ENCODE measurements at places on chromosomes 4 and X.

DNA sequence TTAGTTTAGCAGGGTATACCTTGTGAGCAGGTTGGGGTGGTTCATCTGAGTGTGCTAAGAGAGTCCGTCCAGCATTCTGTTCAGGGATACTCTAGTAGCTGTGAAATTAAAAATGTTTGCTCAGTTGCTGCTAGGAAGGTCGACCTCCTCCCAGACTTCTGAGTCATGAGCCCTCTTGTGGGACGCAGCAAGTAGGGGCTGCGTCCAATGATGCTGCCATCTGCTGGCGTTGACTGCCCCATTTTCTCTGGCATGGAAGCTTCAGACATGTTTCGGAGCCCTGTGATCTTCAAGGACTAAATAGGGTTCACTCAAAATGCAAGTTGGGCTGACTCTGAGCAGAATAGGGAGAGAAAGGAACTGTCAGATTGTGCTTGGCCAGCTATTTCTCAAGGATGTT is 201.0 kb upstream of the ARSJ start:
- DNase-seq = peak; percentile 2

GRCh38 chr4:62544428-62544827 is 1344.3 kb downstream of the ADGRL3 start:
- no peak for DNase-seq

- DNase-seq = no peak
Measured at GRCh38 chrX:45196701-45197100, 4.0 kb downstream of the DIPK2B start.

DNA sequence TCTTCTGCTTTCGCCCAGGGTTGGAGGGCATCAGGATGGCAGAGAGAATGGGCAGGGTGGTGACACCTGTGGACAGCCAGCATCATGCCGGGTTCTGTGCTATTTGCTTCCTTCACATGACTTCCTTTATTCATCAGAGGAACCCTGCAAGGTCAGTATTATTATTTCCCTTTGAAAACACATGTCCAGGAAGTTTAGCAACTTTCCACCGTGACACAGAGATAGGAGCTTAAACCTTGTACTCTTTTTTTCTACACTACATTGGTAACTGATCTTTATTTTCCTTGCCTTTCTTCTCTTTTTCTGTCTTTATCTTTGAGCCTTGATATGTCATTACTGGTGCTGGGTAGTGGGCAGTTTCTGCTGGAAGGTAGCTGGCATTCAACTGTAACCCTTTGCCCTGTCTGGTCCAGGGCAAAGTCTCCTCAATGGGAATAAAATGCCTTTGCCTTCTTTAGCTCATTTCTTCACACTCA is 5.0 kb upstream of the MGST2 start:
- no peak for DNase-seq

- no peak for DNase-seq
Measured at GRCh38 chr4:155496294-155496626, 119.5 kb upstream of the MAP9 start.

GRCh38 chr4:151294833-151295496 is 18.0 kb downstream of the PRSS48 start:
- DNase-seq = no peak

DNA sequence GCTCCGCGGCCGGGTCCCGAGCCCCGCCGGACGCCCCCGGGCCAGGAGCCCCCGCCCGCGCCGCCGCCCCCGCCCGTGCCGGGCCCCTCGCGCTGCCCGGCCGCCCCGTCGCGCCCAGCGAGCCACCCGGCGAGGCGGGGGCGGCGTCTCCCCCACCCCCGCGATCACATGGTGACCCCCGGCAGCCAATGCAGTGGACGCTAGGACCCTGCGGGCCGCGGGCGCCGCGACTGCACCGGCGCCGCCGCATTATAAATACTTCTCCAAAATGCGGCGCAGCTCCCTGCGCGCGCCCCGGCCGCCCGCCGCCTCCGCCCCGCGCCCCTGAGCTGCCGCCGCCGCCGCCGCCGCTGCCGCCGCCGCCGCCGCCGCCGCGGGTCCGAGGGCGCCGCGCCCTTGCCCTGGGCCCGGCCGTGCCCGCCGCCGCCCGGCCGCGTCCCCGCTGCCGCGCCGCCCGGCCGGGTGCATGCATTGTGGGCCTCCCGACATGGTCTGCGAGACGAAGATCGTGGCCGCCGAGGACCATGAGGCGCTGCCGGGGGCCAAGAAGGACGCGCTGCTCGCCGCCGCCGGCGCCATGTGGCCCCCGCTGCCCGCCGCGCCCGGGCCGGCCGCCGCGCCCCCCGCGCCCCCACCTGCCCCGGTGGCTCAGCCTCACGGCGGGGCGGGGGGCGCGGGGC is at the start of gene NAT8L:
TSS of gene NAT8L (plus strand) at position 282 of the 680 bp plus-strand sequence. CDS start at position 467, 185 bp downstream.
- no peak for DNase-seq

DNA sequence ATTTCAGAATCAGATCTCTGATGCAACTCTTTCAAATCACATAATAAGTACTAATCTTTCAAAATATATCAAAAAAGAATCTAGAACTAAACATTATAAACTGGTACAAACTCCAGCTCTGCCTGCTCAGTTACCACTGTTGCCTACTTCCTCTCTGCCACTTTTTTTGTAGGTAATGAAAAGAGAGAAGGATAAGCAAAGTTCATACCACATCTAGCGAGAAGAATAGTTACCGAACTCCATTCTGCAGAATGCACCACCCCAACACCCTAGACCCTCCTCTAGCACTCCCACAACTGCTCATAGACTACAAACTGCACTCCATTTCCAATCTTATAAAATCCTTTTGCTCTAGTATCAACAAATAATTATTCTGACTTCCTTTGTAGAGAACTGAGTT is 19.7 kb upstream of the LRBA start:
- DNase-seq = no peak

GRCh38 chrX:134406356-134407064 is 53.5 kb upstream of the HPRT1 start:
- DNase-seq = no peak

GRCh38 chrX:34656842-34657725 is at the start of gene TMEM47:
Gene TMEM47, minus strand, starts transcription at chrX:34657285. Its CDS starts 256 bp downstream, at chrX:34657029.
- DNase-seq = no peak

- no peak for DNase-seq
Measured at GRCh38 chrX:40304115-40304514, 206.4 kb upstream of the BCOR start.

GRCh38 chr4:22201256-22201655 is 252.7 kb upstream of the KCNIP4 start:
- no peak for DNase-seq

GRCh38 chr4:54545663-54546424 is 111.9 kb upstream of the KIT start:
- DNase-seq = no peak

GRCh38 chr4:78059938-78060337 is 2.8 kb downstream of the FRAS1 start:
- DNase-seq = no peak

DNA sequence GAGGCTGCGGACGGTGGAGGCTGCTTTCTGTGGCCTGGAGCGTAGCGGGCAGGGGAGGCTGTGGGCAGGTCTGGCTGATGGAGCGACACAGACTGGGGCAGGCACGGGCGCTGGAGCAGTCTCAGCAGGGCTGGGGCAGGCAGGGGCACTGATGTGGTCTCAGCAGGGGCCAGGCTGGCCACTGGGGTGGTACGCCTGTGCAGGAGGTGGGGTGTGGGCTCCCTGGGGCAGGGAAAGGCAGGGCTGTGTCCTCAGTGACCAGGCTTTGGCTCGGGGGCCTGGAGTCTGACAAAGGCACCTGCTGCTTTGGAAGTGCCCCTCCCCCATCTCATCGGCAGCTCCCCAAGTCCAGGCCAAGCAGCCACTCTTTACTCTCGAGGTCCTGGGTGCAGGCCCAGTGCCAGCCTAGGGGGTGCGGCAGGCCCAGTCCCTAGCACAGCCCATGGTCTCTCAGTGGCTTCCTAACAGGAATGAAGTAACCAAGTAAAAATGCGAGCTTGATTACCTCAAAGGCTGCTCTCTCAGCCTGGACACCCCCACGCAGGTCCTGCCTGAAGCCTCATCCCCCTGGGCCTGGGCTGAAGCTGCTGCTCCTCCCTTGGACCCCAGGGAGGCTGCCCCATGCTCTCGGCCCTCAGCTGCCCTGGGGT is 55.5 kb downstream of the ADRA2C start:
- no peak for DNase-seq

DNA sequence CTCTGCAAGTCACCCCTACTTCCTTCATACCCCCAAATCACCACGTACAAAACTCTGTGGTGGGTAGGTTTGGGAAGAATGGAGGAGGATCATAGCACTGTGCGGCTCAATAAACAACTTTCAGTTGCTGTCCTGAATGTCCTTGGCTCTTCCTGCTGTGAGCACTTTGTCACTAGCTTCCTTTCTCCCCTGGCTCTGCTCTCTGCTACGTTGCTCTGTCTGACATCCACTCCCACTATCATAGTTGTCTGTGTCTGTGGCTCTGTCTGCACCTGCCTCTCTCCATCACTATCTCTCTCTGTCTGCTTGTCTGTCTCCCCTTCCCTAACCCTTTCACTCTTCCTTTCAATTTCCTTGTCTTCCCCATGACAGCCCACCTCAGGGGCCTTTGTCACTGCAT is 21.2 kb upstream of the SMPX start:
- no peak for DNase-seq

DNA sequence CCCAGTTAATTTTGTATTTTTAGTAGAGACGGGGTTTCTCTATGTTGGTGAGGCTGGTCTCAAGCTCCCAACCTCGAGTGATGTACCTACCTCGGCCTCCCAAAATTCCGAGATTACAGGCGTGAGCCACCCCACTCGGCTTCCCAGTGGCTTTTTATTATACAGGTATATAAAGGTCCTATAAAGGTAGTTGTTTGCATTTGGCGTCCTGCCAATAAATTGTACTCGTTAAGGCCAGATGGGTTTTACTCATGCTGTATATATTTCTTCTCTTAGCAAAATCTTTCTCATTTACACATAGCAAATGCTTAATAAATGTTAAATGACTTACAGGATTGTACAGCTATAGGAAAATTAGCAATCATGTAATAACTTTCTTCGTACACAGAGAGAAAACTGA is 6.9 kb downstream of the SHROOM3 start:
- no peak for DNase-seq

DNA sequence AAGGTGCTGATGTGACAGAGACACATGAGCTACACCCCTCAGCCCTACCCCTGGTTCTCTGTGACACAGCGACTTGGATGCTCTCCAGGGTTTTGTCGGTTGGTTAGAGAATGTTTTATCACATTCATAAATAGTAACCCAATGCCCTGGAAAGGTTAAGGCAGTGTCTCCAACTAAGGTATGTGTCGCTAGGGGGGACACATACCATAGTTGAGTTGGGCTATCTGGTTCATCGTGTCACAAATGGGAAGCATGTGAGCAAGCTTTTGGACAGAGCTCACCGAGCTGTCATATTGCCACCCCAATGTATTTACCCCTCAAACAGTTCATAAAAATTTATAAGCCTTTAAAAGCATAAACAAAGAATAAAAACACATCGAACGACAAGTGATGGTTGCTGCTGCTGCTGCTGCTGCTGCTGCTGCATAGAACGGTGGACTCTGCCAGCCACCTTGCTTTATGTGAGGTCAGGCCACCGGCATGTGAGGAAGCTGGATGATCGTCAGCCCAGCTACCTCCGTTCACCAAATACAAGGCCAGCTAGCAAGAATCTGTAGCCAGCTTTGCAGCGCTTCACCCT is 55.9 kb downstream of the STOX2 start:
- DNase-seq = no peak

DNA sequence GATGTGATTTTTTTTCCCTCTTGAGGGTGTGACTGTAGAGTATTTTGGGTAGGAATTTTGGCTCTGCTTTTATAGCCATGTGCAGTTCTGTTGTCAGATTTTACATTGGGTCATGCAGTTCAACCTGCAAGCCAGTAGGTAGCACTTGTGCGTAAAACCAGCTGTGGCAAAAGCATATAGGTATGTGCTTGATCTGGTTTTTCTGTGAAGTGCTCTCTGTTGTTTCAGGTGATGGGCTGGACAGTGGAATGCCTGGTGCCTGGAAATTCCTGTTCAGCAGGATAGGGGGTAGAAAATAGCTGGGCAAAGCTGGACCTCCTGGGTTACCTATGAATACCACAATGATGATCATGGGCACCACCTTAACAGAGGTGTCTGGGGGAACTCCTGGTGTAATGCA is 584.2 kb upstream of the PCDH10 start:
- DNase-seq = no peak

- DNase-seq = no peak
Measured at GRCh38 chrX:79369871-79370270, 2.7 kb upstream of the ITM2A start.

- DNase-seq = no peak
Measured at GRCh38 chrX:110403441-110404238, 45.0 kb downstream of the RTL9 start.

GRCh38 chr4:90025248-90025647 is 101.9 kb upstream of the CCSER1 start:
- DNase-seq = no peak

DNA sequence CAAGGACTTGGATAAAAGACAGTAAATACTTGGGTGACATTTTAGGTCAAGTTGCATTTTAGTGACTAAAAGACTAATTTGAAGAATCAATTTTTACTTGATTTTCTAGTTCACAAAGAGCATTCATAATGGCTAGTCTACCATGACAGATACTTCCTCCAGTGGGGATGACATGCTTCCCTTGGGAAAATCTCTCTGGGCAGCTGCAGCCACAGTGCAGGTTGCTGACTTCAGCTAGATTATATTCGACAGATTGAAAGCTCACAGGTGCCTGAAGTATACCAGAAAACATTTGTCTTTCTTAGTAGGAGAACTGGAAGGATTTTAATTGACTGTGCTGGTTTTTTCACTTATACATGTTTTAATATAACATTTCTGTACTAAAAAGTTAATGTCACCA is 209.6 kb upstream of the MAGEB2 start:
- DNase-seq = no peak

DNA sequence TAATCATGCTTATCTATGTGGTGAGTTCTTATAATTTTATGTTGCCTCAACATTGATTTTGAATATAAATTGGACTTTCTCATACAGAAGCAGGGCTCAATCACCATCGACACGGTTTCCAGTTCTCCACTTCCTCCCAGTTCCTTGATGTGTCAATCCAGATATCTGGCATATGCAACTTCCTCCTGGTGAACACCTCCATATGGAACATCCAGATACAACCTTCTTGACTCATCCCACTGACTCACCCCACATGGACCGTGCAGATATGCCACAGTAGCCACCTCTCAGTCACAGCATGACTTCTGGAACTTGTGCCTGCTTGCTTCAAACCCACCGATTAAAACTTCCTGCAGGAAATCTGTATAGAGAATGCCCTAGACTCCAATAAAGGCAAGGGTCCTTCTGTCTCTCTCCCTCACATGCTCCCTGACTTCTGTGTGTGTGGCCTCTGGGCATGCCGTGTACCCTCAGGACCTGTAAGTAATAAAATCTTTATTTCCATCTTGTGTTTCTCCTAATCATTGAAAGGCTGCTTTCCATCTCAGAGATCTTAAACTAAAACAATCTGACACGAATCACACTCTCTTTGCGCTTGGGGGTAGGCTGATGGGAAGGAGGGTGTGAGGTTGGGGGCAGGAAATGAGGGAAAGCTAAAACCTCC is 67.0 kb downstream of the HTRA3 start:
- no peak for DNase-seq

Measured in stimulated activated naive CD4-positive, alpha-beta T cell (primary cell).